NCI-H748 treated with DMSO at 0.1 percent for 48 hours (cell line): ENCODE measurements at places on chromosomes 6 and 20.

GRCh38 chr6:106988664-106989063, 14.1 kb upstream of the CD24 start:
- no peak for DNase-seq

DNA sequence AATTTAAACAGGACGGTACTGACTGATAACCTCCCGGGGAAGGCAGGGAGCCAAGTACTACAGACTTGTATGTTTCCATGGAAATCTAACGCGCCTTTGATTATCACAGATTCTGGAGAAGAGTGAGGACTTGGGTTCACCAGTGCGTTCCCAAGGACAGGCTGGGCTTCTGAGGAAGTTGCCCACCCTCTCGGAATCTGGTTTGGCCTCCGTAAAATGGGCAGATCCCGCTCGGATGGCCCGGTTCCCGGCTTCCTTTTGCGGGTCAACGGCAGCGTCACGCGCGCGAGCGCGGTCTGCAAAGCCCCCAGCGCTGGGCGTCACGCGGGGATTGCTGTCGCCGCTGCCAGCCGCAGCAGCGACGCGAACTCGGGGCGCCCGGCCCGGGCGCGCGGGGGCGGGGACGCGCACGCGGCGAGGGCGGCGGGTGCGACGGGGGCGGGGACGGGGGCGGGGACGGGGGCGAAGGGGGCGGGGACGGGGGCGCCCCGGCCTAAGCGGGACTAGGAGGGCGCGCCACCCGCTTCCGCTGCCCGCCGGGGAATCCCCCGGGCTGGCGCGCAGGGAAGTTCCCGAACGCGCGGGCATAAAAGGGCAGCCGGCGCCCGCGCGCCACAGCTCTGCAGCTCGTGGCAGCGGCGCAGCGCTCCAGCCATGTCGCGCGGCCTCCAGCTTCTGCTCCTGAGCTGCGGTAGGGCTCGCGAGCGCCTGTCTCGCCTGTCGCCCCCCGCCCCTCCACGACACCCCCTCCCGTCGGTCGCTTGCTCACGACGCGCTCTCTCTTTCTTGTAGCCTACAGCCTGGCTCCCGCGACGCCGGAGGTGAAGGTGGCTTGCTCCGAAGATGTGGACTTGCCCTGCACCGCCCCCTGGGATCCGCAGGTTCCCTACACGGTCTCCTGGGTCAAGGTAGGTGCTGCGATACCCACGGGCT, at the start of gene CD83:
Gene CD83 (plus strand): TSS at position 615 of the 933 bp plus-strand sequence. CDS start 40 bp downstream, at position 655.
- peak; percentile 59 for DNase-seq

DNA sequence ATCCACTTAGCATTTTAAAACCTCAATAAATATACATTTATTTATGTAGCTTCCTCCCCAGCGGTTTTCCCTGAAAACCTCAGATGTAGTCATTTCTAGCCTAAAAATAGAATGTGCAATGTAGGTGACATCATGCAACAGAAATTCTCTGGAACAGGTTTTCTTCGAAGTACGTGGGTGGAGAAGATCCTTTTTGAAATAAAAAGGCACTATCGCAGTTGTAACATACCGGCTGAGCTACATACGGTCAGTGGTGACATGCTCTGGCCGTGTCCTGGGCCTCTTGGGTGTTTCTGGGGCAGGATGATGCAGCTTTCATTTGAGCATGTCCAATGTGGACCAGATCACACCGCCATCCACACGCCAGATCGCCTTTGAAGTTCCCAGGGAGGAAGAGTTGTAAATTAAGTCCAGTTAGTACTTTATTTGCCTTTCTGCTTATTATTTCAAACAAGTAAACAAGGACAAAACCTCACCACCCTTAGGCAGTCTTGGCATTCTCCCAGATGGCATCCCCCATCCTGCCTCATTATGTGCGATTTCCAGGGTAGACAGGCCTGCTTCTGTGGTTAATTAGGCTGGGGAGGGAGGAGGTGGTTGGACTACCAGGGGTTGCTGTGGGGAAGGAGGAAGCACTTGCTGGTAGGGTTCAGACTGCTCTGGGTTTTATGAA, 109.5 kb upstream of the CLDN20 start:
- DNase-seq: peak; percentile 15

GRCh38 chr6:141744971-141745370, 387.8 kb upstream of the GJE1 start:
- DNase-seq: no peak

DNA sequence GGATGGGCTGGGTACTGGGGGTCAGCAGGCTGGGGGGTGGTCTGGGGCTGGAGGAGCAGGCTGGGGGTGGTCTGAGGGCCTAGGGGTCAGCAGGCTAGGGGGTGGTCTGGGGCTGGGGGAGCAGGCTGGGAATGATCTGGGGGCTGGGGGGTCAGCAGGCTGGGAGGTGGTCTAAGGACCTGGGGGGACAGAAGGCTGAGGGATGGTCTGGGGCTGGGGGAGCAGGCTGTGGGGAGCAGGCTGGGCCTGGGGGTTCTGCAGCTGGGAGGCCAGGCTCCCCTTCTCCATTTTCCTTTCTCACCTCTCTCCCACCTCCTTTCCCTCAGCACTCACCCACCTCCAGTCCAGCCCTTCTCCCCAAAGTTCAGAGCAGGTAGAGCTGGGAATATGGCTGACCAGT, 114.2 kb downstream of the PSMB1 start:
- no peak for DNase-seq

DNA sequence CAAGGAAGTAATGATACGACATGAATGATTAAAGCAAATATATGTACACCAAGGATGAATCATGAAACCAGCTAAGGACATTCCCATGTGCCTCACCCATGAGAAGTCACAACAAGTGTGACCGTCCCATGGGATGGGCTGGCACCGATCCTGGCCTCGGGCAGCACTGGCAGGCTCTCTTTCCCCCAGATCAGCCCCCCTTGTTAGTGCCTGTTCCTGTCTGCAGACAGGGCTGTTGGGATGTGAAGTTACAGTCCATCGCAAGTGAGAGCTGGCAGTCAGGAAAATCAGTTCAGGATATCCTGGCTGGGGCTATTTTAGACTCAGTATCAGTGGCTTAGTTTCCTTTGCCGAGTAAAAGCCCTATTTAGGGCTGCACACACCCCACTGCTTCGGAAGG, 129.2 kb upstream of the SNX9 start:
- no peak for DNase-seq

- DNase-seq: no peak
Observed at GRCh38 chr6:158257425-158257759, 54.9 kb upstream of the TULP4 start.

GRCh38 chr20:8156235-8157079, 24.4 kb downstream of the PLCB1 start:
- DNase-seq: peak; percentile 97

DNA sequence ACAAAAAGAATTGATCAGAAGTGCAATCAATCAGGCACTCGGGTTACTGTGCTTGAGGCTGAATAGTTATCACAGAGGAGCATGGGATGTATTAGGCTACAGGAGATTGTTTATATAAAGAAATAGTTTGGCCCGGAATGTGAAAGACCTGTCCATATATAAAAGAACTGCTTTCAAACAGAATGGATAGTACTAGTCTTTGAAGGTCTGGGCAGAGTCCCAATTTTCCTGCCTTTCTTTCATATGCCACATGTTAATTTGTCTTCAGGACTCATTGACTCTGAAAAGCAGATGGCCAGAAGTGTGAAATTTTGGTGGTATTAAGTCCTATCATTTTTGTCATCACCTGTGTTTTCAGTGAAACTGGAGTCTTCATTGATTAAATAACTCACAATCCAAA, 314.5 kb downstream of the EYA4 start:
- no peak for DNase-seq

GRCh38 chr6:149043476-149044130, 273.9 kb upstream of the TAB2 start:
- no peak for DNase-seq

DNA sequence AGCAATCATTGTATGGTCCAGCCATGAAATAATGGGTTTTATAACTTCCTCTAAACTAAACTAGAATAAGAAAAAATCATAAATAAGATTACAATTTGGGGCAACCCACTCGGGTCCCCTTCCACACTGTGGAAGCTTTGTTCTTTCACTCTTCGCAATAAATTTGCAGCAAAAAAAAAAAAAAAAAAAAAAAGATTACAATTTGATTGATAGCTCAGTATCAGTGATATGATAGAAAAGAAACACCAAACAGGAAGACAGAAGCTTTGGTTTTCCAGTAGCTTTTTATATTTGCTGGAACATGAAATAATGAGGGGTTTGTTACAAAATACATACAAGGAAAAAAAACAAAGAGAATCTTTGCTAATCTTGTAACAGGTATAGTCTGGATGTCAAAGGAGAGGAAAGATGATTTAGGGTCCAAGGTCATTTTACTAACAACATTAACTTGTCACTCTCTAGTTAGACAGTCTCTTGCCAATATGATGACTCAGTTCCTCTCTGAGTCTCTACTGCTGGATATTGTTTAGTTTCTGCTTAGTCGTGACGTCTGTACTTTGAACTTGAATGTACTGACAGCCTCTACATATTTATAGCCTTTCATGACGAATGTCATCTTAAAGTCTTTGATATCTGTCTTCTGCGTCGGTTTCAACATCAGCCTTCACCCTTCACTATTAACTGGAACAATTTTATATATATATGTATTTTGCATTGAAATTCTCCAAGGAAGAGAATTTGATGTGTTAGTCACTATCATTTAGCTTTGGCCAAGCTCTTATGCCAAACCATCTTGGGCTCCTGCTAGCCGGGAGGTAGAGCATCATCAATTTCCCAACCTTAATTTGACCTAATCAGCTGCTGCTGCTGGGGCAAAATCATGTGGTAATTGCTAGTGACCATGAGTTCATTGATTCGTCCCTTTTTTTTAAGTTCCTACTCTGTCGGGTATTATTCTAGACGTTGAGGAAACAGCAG, 213.1 kb upstream of the STXBP5 start:
- DNase-seq: no peak

GRCh38 chr6:121504227-121504626, 68.8 kb downstream of the GJA1 start:
- DNase-seq: no peak

DNA sequence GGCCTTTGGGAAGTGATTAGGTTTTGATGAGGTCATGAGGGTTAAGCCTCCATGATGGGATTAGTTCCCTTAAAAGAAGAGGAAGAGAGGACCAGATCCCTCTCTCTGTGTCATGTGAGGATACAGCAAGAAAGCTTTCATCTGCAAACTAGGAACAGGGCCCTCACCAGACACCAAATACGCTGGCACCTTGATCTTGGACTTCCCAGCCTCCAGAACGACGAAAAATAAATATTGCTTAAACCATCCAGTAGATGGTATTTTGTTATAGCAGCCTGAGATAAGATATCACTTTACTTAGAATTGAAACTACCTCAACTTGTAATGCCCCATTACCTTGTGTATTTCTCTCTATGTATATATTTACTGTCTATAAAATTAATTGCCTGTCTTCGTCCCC, 65.4 kb upstream of the NNAT start:
- no peak for DNase-seq

- DNase-seq: no peak
Observed at GRCh38 chr6:144912474-144912873, 627.3 kb downstream of the UTRN start.

DNA sequence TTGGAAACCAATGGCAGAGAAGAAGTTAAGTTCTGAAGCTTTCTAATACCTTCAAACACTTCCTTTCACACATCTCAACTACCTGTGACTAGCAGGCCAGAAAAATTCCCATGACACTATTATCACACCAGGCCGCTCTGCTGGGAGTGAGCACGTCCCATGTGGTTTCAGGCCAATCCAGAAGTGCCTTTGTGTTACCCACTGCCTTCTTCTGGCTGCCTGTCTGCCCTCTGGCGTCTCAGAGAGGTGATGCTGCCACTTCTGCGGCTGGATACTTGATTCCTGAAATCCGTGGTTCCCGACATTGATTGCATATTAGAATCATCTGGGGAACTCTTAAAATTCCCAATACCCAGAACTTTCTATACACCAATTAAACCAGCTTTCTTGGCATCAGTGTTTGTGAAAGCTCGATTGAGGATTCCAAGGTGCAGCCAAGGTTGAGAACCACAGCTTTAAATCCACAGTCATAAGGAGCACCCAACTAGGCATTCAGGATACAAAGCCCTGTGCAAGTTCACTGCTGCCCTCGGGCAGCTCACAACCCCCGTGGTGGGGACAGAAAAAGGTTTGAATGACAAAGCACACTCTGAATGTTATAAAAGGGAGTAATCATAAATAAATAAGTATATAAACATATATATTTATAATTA, 65.6 kb downstream of the STMND1 start:
- DNase-seq: peak; percentile 23

- no peak for DNase-seq
Observed at GRCh38 chr6:38736951-38737350, 21.8 kb downstream of the DNAH8 start.

GRCh38 chr6:116840091-116840490, 11.2 kb upstream of the GPRC6A start:
- no peak for DNase-seq

- no peak for DNase-seq
Observed at GRCh38 chr20:17648315-17648646, 33.8 kb downstream of the RRBP1 start.

- no peak for DNase-seq
Observed at GRCh38 chr6:80480421-80481157, 374.1 kb downstream of the BCKDHB start.

DNA sequence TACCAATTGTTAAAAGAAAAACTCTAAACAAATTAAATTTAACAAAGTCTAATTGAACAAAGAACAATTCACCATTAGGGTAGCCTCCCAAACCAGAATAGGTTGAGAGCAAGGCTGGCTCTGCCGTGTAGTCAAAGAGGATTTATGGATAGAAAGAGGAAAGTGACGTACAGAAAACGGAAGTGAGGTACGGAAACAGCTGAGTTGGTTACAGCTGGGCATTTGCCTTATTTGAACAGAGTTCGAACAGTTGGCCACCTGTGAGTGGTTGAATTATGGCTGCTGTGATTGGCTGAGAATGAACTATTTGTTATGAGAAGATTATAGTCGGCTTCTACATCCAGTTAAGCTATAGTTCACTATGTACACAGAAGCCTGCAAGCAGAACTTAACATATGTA, 18.5 kb upstream of the ISM1 start:
- peak; percentile 42 for DNase-seq

GRCh38 chr6:31865205-31866118, 2.8 kb upstream of the NEU1 start:
- DNase-seq: no peak

DNA sequence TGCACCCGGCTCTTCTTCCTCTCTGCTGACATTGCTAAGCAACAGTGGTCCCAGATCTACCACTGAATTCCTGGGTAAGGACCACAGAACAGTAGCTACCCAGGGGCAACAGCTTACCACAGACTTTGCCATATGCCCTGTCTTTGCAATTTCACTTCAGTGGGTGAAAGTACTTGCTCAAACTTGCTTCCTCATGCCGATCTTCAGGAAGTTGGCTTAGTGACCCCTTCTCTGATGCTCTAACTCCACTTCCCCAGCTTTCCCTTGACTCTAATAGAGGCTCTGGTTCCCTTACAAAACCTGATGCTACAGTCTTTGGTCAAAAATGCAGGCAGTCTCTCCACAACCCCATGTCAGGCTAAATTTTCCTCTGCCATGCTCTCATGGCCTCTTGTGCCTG, 3.3 kb upstream of the TAAR5 start:
- DNase-seq: no peak

- DNase-seq: no peak
Observed at GRCh38 chr20:37529214-37529967, 1.7 kb upstream of the BLCAP start.

GRCh38 chr20:25738198-25738597, 41.5 kb upstream of the ZNF337 start:
- DNase-seq: no peak

- no peak for DNase-seq
Observed at GRCh38 chr6:69865126-69865525, 1.2 kb upstream of the COL19A1 start.
